NCI-H187 treated with DMSO at 0.1 percent for 48 hours (cell line): ENCODE measurements at places on chromosomes 12 and 14.

DNA sequence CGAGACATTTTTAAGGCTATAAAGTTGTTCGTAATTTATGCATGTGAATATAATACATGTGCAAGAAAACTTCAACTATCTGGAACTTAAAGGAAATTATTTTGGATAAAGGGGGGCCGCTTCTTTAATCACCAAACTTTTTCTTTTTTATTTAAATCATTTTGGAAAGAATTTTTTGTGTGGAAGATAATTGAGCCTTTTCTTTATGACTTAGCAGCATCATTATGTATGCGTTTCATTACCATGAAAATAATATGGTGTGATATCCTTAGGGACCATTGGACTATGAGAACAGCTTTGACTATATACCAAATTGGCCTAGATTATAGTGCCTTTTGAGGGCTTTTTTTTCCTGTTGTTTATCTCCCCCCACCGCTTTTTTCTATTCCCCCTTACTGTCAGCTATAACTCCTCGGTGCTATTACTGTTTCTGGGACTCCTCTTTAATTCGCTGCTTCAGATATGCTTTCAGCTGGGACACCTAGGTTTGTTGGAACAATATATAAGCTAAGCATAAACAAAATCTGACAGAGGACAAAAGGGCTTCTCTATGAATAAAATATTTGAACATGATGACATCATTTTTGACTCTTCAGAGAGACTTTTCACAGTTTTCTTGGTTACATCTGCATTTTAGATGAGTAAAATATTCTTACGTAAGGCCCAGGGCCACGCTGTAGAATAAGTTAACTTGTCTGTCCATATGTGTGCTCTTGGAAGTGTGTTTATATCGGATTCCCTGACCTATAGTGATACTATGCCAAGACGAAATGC, 392.7 kb downstream of the NPAS3 start:
- DNase-seq, result no peak

GRCh38 chr12:71070416-71071128, 87.2 kb downstream of the TSPAN8 start:
- no peak for DNase-seq

DNA sequence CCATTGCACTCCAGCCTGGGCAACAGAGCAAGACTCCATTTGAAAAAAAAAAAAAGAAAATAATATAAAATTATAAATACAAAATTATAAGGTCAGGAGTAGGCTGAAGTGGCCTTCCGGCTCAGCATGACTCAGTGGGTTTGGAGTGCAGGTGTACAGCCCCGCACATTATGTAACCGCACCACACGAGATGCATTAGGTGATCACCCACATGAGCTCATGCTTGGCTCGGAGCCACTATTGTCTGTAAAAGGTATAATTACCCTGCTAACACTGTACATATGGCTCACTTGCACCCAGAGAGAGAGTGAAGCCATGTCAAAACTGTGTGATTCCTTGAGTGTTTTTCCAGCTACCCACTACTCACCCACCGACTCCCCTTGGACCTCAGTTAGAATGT, 557.0 kb downstream of the SLC6A15 start:
- DNase-seq, result no peak

DNA sequence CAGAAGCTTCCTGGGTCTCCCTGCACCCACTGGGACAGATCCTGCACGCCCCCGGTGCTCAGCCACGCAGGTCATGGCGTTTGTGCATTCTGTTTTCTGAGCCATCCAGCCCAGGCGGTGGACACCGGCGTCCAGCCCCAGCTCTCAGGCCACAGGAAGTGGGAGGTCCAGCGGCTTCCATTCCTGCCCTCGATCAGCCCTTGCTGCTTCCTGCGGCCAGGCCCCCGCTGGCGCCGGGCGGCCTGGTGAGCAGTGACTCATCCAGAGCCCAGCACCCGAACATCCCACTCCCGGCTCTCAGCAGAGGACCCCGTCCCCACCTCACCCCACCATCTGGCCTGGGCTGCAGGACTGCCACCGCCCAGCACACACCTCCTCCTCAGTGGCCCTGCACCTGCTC, 18.0 kb upstream of the NUDT14 start:
- no peak for DNase-seq

DNA sequence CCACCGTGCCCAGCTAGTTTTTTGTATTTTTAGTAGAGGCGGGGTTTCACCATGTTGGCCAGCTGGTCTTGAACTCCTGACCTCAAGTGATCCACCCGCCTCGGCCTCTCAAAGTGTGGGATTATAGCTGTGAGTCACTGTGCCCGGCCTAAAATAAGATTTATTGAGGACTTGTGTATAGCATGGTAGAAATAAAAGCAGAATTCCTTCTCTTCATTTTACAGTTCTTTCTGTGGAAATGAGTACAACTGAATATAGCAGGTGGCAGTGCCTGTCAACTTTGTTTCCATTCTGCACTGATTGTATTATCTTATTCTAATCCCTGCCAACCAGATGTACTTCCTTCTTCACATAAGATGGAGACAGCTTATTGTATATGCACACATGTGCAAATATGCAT, 41.0 kb downstream of the DIP2B start:
- DNase-seq, result no peak

- no peak for DNase-seq
These were observed 1548.6 kb upstream of the TMEM132C start for GRCh38 chr12:126718365-126718764.

GRCh38 chr12:13257356-13257875, 60.9 kb downstream of the EMP1 start:
- DNase-seq, result no peak

- no peak for DNase-seq
These were observed 6.9 kb upstream of the DYNLL1 start for GRCh38 chr12:120489018-120489417.

- no peak for DNase-seq
These were observed 724 bp upstream of the CS start for GRCh38 chr12:56300644-56301464.
